ENCODE measurements at places on chromosomes 7 and 10.

GRCh38 chr7:4162884-4163564, 519.1 kb upstream of the FOXK1 start:
- no peak for DNase-seq

GRCh38 chr7:156985101-156985992, 25.1 kb downstream of the MNX1 start:
- DNase-seq = peak; percentile 46

DNA sequence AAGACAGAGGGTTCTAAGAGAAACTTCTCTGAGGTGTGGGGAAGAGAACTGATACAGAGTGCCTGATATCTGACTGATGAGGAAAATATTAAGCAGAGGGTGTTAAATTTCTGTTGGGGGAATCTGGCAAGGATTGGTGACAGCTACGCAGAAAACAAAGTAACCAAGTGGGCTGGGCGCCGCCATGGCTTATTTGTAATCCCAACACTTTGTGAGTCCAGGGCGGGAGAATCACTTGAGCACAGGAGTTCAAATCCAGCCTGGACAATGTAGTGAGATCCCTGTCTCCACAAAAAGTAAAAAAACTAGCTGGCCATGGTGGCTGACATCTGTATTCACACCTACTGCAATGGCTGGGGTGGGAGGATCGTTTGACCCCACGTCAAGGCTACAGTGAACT, 2.1 kb upstream of the C7orf25 start:
- DNase-seq = no peak

- DNase-seq = no peak
These were observed 134.8 kb downstream of the PHTF2 start for GRCh38 chr7:77933394-77933793.

DNA sequence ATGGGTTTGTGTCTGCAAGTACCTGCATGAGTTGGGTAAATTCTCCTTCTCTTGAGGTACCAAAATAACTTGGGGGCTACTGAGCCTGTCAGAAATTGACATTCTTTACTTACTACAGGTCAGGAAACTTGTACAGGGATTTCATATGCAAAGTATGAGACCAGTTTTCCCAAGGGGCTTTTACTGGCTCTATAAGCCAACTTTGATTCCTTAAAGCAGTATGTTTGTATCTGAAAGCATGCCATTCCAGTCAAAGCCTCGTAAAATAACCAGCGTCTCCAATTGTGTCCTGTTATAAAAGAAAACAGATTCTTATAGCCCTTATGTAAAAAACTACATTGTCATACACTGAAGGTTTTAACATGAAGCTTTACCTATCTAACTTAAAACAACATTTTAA, 90.2 kb downstream of the ZNF467 start:
- no peak for DNase-seq

DNA sequence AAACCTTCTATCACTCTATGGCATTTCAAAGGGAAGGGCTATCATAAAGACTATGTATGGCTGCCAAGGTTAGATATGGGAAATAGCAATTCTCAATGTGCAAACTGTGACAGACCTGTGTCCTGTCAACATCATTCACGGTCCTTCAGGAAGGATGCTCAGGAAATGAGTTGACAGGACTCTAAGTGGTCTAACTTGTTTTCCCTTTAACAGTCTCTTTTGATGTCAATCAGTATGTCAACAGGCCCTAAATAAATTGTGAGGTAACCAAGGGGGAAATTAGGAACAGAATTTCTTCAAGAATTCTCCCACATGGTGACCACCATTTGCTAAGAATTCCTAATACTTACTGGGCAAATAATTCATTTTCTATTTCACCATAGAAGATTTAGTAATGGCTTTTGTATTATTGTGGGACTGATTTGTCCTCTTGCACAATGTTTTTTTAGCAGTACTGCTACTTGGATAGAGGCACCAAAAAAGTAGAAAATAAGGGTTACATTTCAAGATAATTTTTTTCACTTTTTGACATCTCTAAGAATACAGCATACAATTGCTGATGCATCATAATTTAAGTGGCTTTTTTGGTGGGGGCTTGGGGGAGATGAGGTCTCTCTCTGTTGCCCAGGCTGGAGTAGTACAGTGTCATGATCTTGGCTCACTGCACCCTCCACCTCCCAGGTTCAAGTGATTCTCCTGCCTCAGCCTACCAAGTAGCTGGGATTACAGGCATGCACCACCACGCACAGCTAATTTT, 275.8 kb downstream of the CACNA2D1 start:
- no peak for DNase-seq

DNA sequence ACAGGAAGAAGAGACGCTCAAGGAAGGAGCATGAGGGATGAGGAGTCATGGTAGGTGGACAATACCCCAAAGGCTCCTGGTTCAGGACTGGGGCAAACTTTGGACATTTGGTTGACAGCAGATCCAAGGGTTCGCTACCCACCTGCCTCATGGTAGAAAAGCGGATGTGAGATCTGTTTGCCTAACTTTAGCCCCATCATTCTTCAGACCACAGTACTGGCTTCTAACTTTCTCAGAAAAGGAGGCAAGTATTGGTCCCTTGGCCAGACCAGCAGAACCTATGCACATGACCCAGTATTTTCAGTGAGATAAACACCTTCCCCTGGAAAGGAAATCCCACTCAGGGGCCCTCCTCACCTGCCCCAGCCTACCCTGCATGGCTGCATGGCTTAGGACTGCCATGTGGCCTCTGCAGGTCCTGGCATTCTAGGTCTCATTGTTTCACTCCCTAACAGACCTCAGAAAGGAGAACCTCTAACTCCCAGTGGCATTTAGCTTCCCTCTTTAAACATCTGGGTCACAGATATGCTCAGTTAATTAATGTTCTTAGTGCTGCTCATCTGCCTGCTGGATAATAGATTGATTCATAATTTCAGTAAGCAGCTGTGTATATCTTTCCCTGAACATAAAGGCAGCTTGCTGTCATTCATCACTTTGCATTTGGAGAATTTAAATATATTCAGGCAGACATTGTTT, 574.1 kb downstream of the GALNT17 start:
- DNase-seq = no peak

DNA sequence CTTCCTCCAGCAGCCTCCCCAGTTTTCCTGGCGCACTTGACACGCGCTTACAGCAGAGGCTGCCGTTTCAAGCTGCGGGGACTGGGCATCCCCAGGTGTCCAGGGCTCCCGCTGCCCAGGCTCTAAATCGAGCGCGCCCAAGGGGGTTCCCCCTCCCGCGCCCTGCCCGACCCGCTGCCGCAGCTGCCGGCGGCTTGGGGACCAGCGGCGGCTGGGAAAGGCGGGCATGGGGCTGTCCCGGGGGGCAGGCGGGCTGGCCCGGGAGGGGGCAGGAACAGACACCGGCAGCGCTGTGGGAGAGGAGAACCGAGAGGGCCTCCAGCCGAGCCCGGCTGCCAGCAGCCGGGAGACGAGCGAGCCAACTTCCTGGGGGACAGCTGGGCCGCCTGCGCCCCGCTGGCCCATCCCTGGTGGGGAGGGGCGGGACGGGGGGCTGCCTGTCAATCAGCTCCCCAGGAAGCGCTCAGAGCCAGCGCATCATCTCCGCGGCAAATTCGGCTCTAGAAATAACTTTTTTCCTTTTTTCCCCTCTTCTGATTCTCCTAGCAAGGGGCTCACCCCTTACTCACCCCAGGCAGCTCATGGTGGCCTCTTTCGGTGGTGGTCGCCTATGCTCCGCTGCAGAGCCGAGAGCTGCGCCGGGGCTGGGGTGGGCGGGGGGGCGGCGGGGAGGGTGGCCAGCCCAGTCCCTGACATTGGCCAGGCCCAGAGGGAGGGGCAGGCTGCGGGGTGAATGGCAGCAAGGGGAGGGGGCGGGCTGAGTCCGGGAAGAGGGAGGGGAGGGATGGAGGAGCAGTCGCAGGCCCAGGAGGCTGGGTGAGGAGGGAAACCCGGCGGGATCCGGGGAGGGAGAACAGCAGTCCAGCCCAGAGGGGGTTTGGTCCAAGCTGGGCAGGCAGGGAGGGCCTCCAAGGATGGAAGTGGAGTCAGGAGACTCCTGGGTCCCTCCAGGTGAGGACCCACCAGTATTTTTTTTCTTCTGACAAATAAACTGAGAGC, 14.7 kb downstream of the GRID2IP start:
- peak; percentile 73 for DNase-seq

Data from ecto neural progenitor cell (in vitro differentiated cells).